ENCODE measurements at places on chromosomes 12 and 14. TPM values are rescaled to one million over a fixed set of nuclear protein-coding genes. Genes with fewer than 3 reads are reported as not detected.

The PLEK2 gene
- 67.6 TPM for total RNA-seq

- no peaks in the 10 kb centered on the region for H3K27me3 ChIP-seq
- no peak overlapping the region for H3K4me3 ChIP-seq
- DNase-seq, result no peak
- no peak overlapping the region for H3K27ac ChIP-seq
- no peaks in the 10 kb centered on the region for H3K36me3 ChIP-seq
These were observed 396.4 kb downstream of the ZFP36L1 start for GRCh38 chr14:68396461-68396860.

The TEP1 gene
- total RNA-seq, result 22.4 TPM

DNA sequence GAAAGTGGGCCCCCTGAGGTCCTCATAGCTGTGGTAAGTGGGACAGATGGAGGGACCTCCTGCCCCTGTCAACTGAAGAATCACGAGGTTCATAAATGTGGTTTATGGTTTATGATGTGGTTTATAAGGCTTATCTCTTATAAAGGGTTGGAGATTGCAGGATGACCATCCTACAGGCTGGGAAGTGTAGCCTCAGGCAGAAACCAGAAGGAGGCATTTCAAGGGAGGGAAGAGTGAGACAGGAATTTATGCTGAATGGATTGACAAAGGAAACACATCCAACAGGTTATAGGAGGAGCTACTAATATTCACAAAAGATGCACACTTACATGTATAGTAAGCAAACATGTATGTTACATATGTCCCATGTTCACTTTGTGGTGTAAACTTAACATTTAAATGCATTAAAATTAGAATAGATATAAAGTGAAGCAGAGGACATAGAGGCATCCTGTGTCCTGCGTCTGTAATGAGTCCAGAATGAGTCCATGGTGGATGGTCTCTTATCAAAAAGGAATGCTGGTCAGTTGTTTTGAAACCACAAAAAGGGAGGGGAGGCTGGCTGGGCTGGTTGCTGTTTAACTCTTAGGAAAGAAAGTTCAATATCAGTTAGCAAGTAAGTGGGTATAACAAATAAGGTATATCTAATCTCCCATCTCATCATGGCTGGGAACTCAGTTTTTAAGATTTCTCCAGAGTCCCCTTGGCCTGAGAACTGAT, 149.0 kb upstream of the RMST start:
- no peak overlapping the region for H3K27ac ChIP-seq
- no peaks in the 10 kb centered on the region for H3K4me1 ChIP-seq
- no peak for DNase-seq
- no peak overlapping the region for H3K4me3 ChIP-seq

- H3K4me1 ChIP-seq, result no peaks in the 10 kb centered on the region
- no peak overlapping the region for H3K27ac ChIP-seq
- H3K36me3 ChIP-seq, result no peaks in the 10 kb centered on the region
- no peak for DNase-seq
These were observed 68.7 kb downstream of the PTPRQ start for GRCh38 chr12:80512781-80513180.

GRCh38 chr12:85625467-85625866, 210.7 kb downstream of the RASSF9 start:
- H3K36me3 ChIP-seq, result no peaks in the 10 kb centered on the region
- no peak for DNase-seq
- H3K4me3 ChIP-seq, result no peak overlapping the region
- H3K27ac ChIP-seq, result no peak overlapping the region

- H3K27ac ChIP-seq, result no peak overlapping the region
- no peaks in the 10 kb centered on the region for H3K36me3 ChIP-seq
- H3K4me3 ChIP-seq, result no peak overlapping the region
- DNase-seq, result no peak
- H3K4me1 ChIP-seq, result no peaks in the 10 kb centered on the region
These were observed 522.1 kb downstream of the TMEM132D start for GRCh38 chr12:129381715-129382114.

GRCh38 chr14:104106471-104106991, 21.0 kb downstream of the ASPG start:
- no peak overlapping the region for H3K4me3 ChIP-seq
- H3K27ac ChIP-seq, result no peak overlapping the region
- H3K27me3 ChIP-seq, result no peaks in the 10 kb centered on the region
- peaks cover 28% of the 10 kb centered on the region for H3K4me1 ChIP-seq

- no peak overlapping the region for H3K4me3 ChIP-seq
- H3K27me3 ChIP-seq, result no peaks in the 10 kb centered on the region
- H3K27ac ChIP-seq, result no peak overlapping the region
- no peaks in the 10 kb centered on the region for H3K4me1 ChIP-seq
These were observed 35.1 kb downstream of the NCKAP5L start for GRCh38 chr12:49792976-49793580.

GRCh38 chr14:99141236-99141635, 130.8 kb downstream of the BCL11B start:
- H3K27me3 ChIP-seq, result no peaks in the 10 kb centered on the region
- no peak overlapping the region for H3K27ac ChIP-seq
- H3K4me1 ChIP-seq, result no peaks in the 10 kb centered on the region
- DNase-seq, result no peak

- no peaks in the 10 kb centered on the region for H3K36me3 ChIP-seq
- H3K27me3 ChIP-seq, result no peaks in the 10 kb centered on the region
- H3K27ac ChIP-seq, result no peak overlapping the region
These were observed 121.1 kb upstream of the SYT10 start for GRCh38 chr12:33560653-33561208.
